Stimulated activated CD8-positive, alpha-beta memory T cell treated with anti-CD3 and anti-CD28 coated beads, Interleukin-4, amount 100 ng/mL, for 4 hours (primary cell): ENCODE measurements at places on chromosomes 4 and X.

- DNase-seq = no peak
Measured at GRCh38 chr4:101528526-101528925, 181.2 kb upstream of the PPP3CA start.

GRCh38 chr4:127469959-127470809 lies 162.6 kb upstream of the INTU start:
- DNase-seq = no peak

DNA sequence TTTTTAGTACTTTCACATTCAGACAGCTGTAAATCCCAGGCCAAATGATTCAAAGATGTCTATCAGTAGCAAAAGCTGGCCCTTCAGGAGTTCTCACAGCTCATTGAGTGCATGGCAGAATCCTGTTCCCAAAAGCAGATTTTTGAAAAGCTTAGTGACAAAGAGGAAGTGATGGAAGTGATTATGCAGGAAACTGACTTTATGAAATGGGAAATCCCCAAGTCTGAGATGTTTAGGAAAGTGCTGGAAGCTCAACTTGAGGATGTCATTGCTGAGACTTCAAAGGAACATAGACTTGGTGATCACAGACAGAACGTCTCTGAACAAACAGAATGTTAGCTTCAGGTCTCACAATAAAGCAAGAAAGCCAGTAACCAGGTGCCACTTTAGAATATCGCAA lies 51.0 kb upstream of the CFAP47 start:
- DNase-seq = no peak

DNA sequence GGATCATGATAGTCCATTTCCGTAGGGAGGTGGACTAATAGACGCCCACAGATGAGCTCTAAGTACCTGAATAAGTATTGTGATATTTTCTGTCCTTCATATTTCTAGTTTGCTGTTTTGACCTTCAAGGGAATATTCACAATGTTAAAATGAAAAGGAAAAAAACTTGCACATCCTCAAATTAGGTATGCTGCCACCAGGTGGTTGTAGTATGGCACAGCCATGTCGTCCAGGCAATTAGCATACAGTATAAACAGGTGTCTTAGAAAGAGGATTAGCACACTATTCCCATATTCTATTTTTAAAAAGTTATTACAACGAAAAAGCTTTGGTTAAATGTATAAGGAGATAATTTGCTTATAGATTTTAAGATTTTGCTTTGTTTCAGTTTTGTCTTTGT lies 802.0 kb downstream of the RPA4 start:
- no peak for DNase-seq

DNA sequence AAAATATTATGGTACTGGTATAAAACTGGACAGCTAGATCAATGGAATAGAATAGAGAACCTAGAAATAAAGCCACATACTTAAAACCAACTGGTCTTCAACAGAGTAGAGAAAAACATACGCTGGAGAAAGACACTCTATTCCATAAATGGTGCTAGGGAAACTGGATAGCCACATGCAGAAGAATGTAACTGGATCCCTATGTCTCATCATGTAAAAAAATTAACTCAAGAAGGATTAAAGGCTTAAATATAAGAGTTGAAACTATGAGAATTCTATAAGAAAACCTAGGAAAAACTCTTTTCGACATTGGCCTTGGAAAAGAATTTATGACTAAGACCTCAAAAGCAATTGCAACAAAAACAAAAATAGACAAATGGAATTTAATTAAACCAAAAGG lies 114.6 kb downstream of the PCDH18 start:
- no peak for DNase-seq
